ENCODE measurements at places on chromosomes 4 and X.

- no peak for DNase-seq
These were observed 1408.0 kb downstream of the PCDH18 start for GRCh38 chr4:136124251-136124745.

DNA sequence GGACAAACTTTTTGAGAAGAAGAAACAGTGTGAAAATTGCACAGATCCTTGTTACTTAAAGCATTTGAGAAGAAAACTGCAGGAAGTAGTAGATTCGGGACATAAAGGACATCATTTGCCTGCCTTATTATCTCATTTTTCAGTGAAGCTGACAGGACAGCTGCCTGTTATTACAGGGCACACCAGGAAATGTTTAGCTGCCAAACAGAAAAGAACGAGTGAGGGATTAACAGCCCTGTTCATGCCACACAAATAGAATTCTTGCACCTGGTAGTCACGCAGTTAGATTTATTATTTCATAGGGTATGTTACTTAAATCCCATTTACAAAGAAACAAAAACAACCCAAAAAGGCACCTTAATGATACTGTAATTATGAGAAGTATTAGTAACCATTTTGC lies 100.6 kb downstream of the CHIC2 start:
- DNase-seq, result no peak

GRCh38 chrX:139739138-139739537 lies 31.2 kb upstream of the MCF2 start:
- DNase-seq, result no peak

DNA sequence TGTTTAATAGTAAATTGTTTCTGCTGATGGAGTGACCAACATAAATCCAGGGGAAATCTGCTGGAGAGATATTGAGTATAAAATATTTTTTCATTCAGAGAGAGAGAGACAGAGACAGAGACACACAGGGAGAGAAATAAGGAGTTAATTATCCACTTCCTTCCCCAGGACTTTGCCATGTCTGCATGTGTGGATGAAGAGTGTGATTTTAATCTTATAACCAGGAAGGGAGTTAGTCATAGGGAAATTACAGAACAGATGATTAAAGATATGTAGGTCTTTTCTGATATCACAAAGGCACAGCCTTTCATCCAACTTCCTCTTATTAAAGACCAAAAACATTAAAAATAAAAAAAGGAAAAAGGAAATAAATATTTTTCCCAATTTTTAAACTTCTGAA lies 526.3 kb downstream of the SPRY1 start:
- DNase-seq, result no peak

- no peak for DNase-seq
These were observed 137.3 kb upstream of the FTHL17 start for GRCh38 chrX:31209005-31209628.

DNA sequence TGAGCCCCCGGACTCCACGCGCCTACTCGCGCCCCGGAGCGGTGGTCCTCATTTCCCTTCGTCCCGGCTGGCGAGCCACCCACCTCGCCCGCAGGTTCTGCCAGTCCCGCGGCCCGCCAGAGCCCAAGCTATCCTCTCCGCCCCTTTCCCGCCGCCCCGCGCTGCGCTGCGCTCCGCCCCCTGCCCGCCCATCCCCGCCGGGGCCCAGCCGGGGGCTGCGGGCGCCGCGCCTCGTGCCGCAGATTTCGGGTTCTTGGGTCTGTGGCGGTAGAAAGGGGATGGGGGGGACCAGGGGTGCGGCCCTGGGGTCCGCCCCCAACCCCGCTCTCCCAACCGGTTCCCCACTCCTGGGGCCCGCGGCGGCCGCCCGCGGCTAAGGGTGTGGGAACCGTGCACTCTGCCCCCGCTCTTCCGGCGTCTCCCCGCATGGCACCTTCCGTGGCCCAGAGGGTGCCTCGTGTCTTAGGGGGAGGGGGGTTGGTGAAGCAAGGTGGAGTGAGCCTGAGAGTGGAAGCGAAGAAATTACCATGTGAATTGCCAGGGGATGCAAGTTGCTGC lies 650.8 kb upstream of the DIPK2B start:
- peak; percentile 80 for DNase-seq

GRCh38 chr4:157779081-157779480 lies 393.7 kb downstream of the GASK1B start:
- DNase-seq, result no peak

DNA sequence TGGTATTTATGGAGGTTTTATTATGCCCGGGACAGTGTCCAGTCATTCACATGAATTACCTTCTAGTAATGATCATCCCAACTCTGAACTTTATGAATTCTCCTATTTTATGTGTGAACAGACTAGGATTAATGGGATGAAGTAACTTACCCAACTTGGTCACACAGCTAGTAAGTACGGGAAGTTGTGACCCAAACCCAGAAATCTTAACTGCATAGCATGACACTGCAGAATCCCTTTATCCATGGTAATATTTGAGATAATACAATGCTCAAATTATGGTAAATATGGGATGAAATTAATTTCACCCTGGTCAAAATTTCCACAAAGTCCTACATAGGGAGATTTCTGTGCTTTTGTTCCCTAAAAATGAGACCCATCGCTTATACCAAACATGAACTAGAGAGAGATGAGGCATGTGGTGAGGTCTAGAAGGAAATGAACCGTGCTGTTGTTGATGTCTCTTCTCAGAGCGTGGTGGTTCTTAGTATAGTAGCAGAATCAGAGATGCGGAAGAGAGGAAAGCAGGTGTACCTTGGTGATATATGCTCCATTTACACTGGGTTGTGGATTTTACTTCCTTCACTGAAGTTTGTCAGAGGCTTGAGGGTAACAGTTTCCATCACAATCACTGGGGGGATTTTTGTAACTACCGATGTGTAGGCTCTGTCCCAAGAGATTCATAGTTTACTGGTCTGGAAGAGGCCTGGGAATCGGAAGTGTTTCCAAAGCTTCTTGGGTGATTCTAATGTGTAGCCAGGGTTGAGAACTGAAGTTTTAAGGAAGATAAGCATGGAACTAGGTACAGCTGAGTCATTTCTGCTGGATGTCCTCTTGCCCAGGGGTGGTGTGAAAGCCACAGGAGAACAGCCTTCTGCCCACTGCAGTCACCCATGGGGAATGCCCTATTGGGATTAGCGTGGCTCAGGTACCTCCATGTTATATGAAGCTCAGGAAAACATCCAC lies 30.2 kb upstream of the FAM9C start:
- DNase-seq, result no peak

GRCh38 chr4:3257103-3257555 lies 8.2 kb downstream of the MSANTD1 start:
- DNase-seq, result no peak

DNA sequence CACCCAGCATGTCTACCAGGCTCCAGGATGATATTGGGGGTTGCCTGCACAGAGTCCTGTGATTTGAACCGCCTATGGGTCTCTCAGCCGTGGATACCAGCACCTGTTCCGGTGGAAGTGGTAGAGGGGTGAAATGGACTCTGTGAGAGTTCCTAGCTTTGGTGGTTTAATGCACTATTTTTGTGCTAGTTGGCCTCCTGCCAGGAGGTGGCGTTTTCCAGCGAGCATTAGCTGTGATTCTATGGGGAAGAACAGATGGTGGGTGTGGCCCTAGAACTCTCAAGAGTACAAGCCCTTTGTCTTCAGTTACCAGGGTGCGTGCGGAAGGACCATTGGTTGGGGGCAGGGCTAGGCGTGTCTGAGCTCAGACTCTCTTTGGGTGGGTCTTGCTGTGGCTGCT lies 316.9 kb upstream of the AMOT start:
- DNase-seq, result no peak

GRCh38 chr4:17523662-17524061 lies 8.7 kb downstream of the CLRN2 start:
- no peak for DNase-seq

DNA sequence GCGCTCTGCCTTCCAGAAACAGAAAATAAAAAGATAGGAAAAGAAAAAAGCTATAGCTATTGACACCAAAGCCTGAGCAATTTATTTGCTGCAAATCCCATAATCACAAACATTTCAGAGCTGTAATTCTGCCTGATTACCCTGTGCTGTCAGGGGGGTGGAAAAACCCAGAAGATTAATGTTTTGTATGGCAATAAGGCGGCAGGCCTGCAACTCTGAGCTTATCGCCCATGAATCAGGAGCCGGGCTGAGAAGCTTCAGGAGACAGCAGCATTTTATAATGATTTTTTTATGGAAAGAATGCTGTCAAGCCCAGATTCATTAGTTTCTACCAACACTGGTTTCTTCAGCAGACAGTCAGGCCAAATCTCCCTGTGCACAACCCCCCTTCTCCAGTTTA lies 82.6 kb upstream of the TMEM164 start:
- no peak for DNase-seq

- DNase-seq, result no peak
These were observed 79.5 kb downstream of the AFF1 start for GRCh38 chr4:87014284-87014782.

DNA sequence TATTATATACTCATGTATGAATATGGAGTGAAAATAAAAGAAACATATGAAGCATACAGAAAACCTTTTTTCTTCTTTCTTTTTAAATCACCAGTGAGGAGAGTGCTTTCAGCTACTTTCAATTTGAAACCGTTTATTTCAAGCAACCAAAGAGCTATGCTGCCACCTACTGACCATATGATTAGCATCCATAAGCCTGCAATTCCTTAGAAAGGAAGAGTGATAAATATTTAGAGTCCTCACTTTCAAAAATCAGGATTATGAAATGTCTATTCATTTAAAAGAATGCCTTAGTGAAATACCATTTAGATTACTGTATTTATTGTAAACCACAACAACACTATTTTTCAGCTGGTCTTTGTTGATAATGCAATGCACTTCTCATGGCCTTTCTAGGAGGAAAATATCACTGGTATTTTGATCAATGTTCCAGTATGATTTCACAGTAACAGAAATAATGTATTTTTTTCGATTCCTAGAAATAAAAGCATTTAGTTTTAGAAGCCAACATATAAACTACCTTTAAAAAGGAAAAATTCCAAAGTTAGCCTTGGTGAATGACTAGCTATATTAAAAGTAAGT lies 667.6 kb downstream of the PCDH18 start:
- peak; percentile 30 for DNase-seq

DNA sequence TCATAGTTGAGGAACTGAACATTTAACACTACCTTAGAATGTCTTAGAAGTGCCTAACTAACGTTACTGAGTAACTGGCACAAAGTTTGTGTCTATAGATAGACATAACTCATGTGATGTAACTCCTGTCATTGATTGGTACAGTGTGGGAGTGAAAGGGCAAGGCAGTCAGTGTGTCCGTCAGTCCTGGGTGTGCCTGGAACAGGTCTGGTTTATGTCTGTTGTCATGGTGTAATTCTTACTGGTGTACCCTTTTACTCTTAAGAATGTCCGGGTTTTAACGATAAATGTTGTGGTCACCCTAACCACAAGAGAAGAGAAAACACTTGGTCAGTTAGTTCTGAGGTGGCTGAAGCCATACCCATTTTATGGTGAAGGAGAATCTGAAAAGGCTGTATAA lies 93.1 kb upstream of the ESX1 start:
- no peak for DNase-seq

- DNase-seq, result peak; percentile 60
These were observed 2.5 kb downstream of the BDH2 start for GRCh38 chr4:103097112-103097511.

Measured in large intestine (tissue), 12 donors.